ENCODE measurements at places on chromosomes 6 and 20. TPM values are rescaled to one million over a fixed set of nuclear protein-coding genes. Genes with fewer than 3 reads are reported as not detected.

- no peaks in the 10 kb centered on the region for H3K27me3 ChIP-seq
- no peaks in the 10 kb centered on the region for H3K36me3 ChIP-seq
- no peaks in the 10 kb centered on the region for H3K4me1 ChIP-seq
- DNase-seq: no peak
- H3K27ac ChIP-seq: no peak overlapping the region
- H3K4me3 ChIP-seq: no peak overlapping the region
These were observed 51.8 kb upstream of the MYB start for GRCh38 chr6:135129136-135129856.

DNA sequence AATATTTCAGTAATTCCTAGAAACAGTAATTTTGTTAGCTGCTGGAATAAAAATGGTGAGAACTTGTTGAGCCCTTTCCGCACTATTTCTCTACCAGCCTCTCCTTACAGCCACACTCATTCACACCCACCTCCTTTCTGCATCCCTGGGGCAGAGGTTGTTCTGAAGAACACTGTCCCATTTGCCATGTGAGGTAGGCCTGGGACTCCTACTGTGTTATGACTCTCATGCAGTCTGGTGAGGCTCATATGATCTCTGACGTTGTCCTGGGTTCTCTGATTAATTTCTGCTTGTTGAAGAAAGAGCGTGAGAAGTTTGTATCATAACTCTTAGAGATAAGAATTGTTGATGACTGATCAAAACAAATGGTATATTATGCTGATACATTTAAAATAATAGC lies 4.1 kb upstream of the KCNQ5 start:
- H3K4me1 ChIP-seq: peaks cover 28% of the 10 kb centered on the region
- H3K27me3 ChIP-seq: peaks cover 14% of the 10 kb centered on the region
- no peak overlapping the region for H3K27ac ChIP-seq
- no peak for DNase-seq
- no peaks in the 10 kb centered on the region for H3K36me3 ChIP-seq

DNA sequence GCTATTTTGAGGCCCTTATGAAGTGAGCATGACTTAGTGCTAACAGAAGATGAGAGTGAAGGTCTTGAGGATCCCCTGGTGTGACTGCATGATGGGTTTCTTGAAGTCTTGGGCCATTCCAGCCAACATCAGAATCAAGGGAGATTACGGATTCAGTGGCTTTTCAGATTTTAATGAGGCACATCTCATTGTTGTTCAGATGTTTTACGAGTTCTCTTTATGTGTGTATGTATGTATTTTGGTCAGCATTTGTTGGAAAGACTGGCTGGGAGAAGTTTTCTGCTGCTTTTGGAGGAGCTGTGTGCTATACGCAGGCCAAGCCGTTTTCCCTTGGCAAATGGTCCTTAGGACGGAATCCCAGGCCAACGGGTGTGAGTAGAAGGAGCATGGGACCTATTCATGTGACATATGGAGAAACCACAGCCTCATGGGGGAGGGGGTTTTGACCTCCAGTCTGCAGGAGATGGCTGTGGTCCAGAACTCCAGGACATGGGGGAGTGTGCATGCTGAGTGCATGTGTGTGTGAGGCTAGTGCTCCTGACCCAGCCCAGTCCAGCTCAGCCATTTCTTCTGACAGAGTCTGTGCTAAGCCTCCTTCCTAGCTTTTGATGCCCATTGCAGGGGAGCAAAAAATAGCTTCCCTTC lies 35.3 kb downstream of the CHMP4B start:
- H3K4me1 ChIP-seq: peaks cover 32% of the 10 kb centered on the region
- H3K4me3 ChIP-seq: no peak overlapping the region
- H3K27ac ChIP-seq: peak overlapping the region; percentile 4
- DNase-seq: no peak
- H3K27me3 ChIP-seq: no peaks in the 10 kb centered on the region

- no peak overlapping the region for H3K4me3 ChIP-seq
- H3K27me3 ChIP-seq: no peaks in the 10 kb centered on the region
- no peaks in the 10 kb centered on the region for H3K4me1 ChIP-seq
- DNase-seq: no peak
- no peaks in the 10 kb centered on the region for H3K36me3 ChIP-seq
These were observed 8.7 kb upstream of the PDE7B start for GRCh38 chr6:135842618-135843392.

DNA sequence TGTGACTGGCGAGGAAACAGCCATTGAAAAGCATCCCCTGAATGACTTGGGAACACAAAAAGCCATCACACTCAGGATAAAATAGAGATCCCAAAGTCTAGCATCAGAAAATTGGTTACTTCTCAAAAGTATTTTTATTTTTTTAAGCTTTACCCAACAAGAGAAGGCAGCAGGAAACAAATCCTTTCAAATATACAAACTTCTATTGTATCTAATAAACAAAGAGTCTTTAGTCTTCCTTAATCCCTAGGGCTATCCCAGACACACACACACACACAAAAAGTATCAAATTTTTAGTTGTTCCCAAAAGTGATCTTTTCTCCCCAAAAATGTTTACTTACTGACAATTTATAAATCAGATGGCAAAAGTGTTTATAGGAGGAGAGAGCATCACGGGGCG lies 33.2 kb upstream of the MARCKS start:
- no peak overlapping the region for H3K4me3 ChIP-seq
- H3K27ac ChIP-seq: peak overlapping the region; percentile 45
- H3K36me3 ChIP-seq: no peaks in the 10 kb centered on the region
- no peak for DNase-seq
- peaks cover 9% of the 10 kb centered on the region for H3K4me1 ChIP-seq

- peaks cover 4% of the 10 kb centered on the region for H3K4me1 ChIP-seq
- no peak overlapping the region for H3K4me3 ChIP-seq
- peak; percentile 43 for DNase-seq
These were observed 490.2 kb downstream of the EPM2A start for GRCh38 chr6:145245119-145245518.

- H3K4me1 ChIP-seq: peaks cover 3% of the 10 kb centered on the region
- H3K4me3 ChIP-seq: no peak overlapping the region
- no peaks in the 10 kb centered on the region for H3K27me3 ChIP-seq
- peaks cover 12% of the 10 kb centered on the region for H3K36me3 ChIP-seq
These were observed 56.2 kb downstream of the SNX9 start for GRCh38 chr6:157879034-157879872.

DNA sequence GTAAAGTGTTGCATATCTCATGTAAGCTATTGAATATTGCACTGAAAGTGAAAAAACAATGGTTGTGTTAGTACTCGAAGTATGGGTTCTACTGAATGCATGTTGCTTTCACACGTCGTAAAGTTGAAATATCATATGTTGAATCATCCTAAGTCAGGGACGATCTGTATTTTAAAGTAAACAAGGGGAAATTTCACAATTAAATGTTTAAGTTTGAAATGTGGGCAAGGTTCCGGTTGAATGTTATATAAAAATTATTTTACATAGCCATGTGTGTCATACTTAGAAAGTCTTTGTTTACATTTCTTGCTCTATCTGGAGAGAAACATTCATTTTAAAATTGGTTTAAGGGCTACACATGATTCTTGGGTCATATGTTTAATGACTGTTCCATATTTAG lies 76.8 kb downstream of the AKAP7 start:
- no peak for DNase-seq
- H3K36me3 ChIP-seq: peaks cover 2% of the 10 kb centered on the region
- H3K4me3 ChIP-seq: no peak overlapping the region
- peaks cover 4% of the 10 kb centered on the region for H3K4me1 ChIP-seq

DNA sequence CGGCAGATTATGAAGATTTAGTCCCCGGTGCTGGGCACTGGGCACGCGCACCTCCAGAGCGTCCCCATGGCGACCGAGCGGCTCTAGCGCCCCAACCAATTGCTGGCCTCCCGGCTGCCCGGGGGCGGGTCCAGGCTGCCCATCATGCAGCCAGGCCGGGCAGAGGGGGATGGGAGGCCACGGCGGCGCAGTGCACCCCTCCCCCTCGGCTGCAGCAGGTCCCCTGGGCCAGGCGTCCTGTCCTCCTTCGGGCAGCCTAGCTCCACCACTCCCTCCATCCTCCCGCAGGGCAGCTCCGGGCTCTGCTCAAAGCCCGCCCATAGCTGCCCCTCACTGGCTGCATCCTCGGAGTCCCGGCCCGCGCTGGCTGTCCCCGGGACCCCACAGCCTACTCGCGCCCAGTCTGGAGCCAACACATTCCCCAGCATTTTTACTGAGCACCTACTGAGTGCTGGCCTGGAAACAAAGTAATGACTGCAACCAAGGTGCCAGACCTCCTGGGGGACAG lies 99.4 kb downstream of the ASXL1 start:
- peak overlapping the region; percentile 31 for H3K4me3 ChIP-seq
- H3K27ac ChIP-seq: peak overlapping the region; percentile 16
- no peak for DNase-seq
- H3K36me3 ChIP-seq: peaks cover 74% of the 10 kb centered on the region

DNA sequence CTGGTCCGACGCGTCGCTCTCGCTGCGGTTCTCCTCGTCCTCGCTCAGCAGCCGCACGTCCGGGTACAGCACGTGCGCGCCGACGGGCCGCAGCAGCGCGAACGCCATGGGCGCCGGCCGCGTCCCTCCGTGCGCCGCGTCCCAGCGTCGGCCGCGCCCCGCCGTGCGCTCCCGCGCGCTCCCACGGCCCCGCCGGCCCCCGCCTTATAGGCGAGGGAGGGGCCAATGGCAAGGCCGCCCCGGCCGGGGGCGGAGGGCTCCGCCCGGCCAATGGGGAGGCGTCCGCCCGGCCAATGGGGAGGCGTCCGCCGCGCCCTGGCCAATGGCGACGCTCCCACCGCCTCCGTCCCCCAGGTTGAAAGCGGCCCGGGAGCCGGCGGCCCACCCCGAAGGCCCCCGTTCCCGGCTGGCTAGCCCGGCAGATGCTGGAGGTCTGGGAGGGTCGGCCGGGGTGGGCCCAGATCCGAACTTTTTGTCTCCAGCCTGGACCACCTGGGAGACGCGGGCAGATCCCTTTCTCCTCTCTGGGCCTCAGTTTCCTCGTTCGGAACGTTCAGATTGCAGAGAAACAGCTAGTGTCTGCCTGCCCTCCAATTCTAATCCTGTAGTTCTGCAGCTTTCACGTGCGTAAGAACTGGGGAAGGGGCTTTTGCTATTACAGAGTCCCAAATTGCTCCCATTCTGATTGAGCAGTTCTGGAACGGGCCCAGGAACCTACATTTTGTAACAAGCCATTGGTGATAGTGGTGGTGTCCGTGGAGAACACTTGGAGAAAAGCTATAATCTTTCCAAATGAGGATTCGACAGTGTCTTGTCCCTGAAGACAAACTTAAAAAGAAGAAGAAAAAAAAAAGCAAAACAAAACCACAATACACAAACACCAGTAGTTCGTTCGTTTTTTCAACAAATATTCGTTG lies at the start of gene TCF15:
Gene TCF15 (minus strand): TSS at position 180 of the 917 bp plus-strand sequence. CDS start 72 bp downstream, at position 108.
- H3K36me3 ChIP-seq: no peaks in the 10 kb centered on the region
- peaks cover 31% of the 10 kb centered on the region for H3K27me3 ChIP-seq
- no peak within 1 kb of the TSS for H3K27ac ChIP-seq
- H3K4me1 ChIP-seq: peaks cover 38% of the 10 kb centered on the region
- no peak within 1 kb of the TSS for H3K4me3 ChIP-seq

- H3K4me1 ChIP-seq: no peaks in the 10 kb centered on the region
- H3K36me3 ChIP-seq: no peaks in the 10 kb centered on the region
- H3K27me3 ChIP-seq: no peaks in the 10 kb centered on the region
- no peak for DNase-seq
- H3K27ac ChIP-seq: no peak overlapping the region
These were observed 242.9 kb downstream of the KCNQ5 start for GRCh38 chr6:72864799-72865198.

GRCh38 chr6:43253401-43253800 lies 10.1 kb downstream of the TTBK1 start:
- no peak overlapping the region for H3K27ac ChIP-seq
- H3K4me1 ChIP-seq: peaks cover 7% of the 10 kb centered on the region
- peaks cover 78% of the 10 kb centered on the region for H3K36me3 ChIP-seq
- no peak for DNase-seq
- H3K4me3 ChIP-seq: no peak overlapping the region

GRCh38 chr6:109471105-109471810 lies 11.8 kb downstream of the ZBTB24 start:
- DNase-seq: no peak
- no peak overlapping the region for H3K4me3 ChIP-seq
- H3K36me3 ChIP-seq: peaks cover 41% of the 10 kb centered on the region
- no peaks in the 10 kb centered on the region for H3K4me1 ChIP-seq
- H3K27ac ChIP-seq: no peak overlapping the region

PGC gene
- total RNA-seq: not detected

SIM1 gene
- total RNA-seq: 0.50 TPM

DDX27 gene
- total RNA-seq: 31.0 TPM

HLA-G gene
- total RNA-seq: not detected

NFYA gene
- total RNA-seq: 21.8 TPM

SMLR1 gene
- not detected for total RNA-seq

BNIP5 gene
- total RNA-seq: 0.06 TPM

SMAP1 gene
- total RNA-seq: 32.5 TPM

Data from spinal cord (tissue), 10 donors.